ENCODE measurements at places on chromosomes 4 and X.

DNA sequence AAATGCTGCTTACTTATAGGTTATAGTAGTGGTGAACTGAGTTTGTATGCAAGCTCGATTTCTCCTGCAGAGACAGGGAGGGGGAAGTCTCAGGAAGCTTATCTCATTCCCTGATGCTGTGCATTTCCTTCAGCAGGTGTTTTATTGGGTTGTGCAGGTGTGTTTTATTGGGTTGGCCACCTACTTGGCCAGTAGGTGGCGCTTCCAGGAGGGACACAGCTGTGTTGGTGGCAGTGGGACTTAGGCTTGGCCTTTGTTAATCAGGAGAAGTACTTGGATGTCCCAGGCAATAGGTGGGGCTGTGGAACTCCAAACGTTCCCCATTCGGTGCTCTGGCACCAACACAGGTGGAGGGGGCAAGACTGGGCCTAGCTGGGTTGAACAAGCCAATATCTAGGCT, 196.0 kb upstream of the DCAF8L1 start:
- no peak for DNase-seq

- DNase-seq = no peak
Measured at GRCh38 chr4:121765368-121765705, 373 bp upstream of the SMIM43 start.

DNA sequence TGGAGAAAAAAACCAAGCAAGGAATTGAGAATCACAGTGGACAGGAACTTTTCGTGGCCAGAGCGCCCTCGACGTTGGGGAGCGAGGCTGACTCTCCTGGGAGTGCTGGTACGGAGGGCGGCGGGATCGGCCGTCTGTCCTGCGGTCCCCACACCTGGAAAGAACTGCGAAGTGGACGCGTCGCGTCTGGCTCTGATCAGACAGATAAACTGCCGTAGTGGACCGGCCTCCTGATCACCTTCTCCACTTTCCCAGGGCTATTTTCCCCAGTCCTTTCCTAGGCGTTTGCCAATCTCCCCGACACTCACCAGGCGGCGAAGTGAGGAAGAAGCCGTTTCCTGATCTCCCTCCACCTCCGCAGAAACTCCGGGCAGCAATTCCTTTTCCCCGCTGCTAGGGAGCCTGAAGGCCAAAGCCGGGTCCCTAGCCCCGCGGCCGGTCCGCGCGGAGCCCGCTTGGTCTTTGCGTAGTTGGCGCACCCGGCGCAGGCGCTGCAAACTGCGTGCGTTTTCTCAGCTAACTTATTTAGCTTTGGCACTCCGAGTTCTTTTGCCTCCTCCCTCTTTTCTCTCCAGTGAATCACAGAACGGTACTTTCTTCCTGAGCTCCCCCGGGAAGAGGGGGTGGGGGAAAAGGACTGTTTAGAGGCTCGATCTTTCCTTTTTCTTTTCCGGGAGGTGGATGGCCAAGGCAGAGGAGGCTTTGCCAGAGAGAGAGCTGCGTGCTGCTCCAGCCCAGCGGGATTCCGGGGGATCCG, at the start of gene ARSJ:
Gene ARSJ (minus strand): TSS at position 500 of the 757 bp plus-strand sequence. CDS start 813 bp downstream, outside the sequence.
- DNase-seq = no peak

DNA sequence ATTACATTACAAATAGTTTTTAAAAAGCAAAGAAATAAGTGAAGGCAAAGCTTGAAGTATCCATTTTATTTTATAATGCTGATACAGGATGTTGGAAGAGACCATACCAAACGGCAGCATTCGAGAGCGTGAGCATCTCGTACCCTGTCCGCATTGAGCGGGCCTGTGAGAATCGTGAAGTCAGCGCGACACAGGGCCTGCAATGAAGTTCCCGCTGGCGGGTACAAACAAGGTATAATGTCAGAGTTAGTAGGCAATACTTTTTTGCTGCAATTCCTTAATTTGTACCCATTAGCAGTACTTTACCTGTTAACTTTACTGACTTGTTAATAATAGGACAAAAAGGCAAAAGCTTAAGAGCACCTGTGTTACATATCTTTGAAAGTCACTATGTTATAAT, 19.0 kb downstream of the HNRNPD start:
- DNase-seq = no peak

DNA sequence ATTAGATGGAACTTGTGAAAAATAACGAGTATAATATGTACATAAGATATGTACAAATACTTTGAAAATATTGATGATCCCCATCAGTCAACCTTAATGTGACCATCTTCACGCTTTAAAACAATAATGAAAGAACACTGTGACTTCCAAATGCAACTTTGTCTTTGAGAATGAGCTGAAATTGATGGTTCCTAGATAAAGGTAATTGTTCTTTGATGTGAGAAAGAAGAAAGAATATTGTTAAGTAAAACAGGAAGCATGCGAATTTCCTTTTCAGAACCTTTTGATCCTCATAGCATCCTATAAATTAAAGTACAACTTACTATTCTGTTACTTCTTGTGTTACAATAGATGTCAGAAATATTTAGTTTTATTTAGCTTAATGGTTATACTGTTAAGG, 22.2 kb downstream of the IL2 start:
- DNase-seq = no peak

GRCh38 chr4:39524161-39524957, 2.9 kb downstream of the UGDH start:
- DNase-seq = no peak

DNA sequence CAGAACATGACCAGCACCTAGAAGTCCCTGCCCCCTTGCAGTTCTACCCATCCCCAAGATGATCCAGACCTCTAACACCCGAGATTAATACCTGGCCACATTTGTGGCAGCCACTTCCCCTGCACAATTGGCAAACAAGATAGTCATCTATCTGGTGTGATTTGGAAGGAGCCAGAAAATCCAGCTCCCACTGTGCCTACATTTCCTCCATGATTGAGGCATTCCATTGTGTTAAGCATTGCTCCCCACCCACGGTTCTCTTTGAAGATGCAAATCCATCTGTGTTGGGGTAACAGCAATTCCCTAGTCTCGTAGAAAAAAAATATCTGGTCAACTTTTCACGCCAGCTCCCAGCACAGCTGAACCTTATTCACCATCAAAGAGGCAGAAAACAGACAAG, 405.0 kb downstream of the BCOR start:
- no peak for DNase-seq

DNA sequence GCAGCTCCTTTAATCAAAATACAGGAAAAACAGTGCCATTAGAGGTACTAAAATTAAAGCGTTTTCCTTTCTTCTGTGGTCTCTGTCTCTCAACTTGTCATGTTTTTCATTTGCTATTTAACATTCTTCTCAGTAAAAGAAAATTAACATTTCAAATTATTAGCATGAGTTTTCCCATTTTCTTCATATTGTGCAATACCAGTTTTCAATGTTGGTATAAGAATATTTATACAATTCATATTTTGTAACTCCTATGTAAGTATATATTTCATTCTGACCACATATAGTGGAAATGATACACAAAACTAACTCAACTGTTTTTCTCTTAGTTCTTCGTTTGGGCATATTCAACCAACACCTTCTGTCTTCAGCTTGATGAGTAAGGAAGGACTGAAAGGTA, 308.3 kb downstream of the HS3ST1 start:
- DNase-seq = no peak

- no peak for DNase-seq
Measured at GRCh38 chrX:129731228-129731627, 7.6 kb upstream of the XPNPEP2 start.
